ENCODE measurements at places on chromosomes 4 and X.

GRCh38 chrX:153938226-153938786, 3.5 kb upstream of the NAA10 start:
- no peak for DNase-seq

DNA sequence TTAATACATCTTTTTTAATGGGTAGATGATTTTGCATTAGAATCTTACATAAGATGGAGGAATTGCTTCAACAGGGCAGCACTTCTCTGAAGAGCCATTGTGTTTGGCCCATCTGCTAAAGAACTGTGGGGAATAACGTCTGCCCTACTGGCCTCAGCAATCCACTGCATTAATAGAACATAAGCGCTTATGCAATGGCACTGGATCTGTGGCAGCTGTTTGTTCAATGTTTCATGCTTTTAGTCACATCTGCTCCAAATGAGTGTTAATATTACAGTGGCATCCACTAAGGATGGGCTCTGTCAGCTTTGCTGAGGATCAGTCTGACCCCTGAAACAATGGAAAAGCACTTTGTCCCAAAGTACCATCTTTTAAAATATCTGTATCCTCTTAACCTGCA, 279.0 kb upstream of the GK2 start:
- DNase-seq: no peak

DNA sequence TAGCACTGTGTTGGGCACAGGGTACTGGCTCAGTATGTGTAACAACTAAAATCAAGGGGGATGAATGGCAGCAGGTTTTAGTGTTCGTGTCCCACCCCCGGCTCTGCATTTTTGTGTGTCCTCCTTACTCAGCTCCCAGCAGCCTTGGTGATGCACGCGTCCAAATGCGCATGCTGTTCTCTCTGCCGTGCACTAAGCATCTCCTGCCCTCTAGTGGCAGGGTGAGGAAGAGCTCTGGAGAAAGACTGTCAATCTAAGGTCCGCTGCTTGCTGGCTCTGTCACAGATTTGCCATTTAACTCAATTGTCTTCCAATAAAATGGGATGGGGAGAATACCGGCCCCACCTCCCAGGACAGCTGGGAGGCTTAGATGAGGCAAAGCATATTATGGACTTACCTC, 61.4 kb downstream of the WFS1 start:
- peak; percentile 20 for DNase-seq

DNA sequence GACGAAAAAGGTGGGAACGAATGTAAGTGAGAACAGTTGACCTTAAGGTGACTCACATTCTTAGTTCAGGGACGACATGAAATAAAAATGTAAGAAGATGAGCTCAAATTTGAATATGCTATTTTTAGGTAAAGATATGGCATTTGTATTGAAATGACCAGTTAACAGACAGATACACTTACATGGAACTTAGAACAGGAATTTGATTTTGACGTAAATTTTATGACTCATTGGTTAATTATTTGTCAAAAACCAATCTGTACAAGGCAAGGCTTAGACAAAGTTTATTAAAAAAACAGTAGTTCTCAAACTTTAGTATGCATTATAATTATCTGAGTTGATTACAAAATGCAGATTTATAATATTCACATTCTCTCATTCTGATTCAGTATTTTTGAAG, 469.4 kb downstream of the CFAP47 start:
- peak; percentile 1 for DNase-seq

GRCh38 chr4:78059524-78059889, 2.4 kb downstream of the FRAS1 start:
- DNase-seq: peak; percentile 79

DNA sequence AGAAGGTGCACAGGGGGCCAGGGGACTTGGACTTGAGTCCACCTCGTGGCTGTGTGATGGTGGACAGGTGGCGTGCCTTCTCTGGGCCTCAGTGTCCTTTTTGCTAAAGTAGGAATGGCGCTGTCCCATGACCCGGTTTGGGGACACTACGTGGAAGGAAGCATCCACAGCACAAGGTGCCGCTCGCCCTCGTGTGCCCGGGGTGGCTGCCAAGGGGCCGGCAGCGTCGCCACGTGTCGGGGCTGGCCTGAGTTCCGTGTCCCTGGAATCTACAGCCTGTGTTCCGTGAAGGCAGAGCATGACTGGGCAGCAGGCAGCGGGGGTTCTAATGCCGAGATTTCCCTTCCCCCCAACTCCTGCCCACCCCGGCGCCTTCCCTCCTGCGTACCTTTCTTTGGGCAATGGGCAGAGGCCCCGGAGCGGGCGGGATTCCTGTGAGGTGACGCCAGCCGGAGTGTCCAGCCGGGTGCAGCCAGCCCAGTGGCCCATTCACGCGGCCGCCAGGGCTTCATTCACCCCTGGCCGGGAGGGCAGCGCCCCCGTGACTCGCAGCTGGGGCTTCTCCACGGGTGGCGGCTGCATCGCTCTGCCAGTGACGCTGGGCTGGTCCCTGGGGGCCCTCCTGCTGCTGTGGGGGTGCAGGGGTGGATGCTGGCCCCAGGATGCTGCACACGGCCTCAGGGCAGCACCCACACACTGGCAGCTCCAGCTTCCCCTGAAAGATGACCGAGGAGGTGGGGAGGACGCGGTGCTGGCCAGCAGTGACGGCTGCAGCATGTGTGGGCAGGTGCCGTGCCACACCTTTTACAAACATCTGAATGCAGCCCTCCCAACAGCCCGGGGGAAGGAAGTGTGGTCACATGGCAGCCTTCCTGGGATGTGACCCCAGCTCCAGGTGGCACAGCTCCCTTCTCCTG, 21.2 kb downstream of the DOK7 start:
- DNase-seq: no peak

DNA sequence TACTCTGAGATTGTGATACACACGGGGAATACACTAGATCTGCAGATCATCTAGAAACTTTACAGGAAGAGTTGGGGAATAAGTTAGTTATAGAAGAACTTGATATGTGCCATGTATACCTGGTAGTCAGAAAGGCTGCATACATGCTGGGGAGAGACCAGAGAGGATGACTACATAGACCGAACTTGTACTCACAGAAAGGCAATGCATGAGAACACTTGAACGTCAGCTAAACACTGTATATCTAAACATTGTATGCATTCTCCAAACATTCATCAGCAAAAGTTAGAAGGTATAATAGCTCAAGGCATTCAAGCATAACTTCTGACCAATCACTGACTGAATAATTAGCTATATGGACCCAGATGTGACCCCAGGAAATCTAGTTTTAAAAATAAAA, 78.0 kb upstream of the PDHA2 start:
- no peak for DNase-seq

DNA sequence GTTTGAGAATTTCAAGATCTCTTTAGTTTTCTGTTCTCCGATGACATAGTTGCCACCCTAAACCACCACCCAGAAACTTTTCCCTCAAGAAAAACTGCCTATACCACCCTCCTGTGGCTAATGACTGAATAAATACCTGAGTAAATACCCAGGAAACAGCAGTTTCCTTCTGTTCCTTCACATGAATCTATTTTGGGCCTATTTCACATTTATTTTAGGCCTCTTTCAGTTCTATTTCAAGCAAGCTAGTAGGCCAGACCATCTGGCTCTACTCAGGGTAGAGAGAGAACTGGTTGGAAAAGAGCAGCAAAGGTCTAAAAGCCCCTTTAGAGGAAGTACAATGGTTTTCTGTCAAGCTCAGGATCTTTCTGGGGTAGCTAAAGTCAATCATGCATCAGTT, 23.4 kb downstream of the ARHGEF9 start:
- DNase-seq: no peak

GRCh38 chrX:120790118-120790517, 85.5 kb downstream of the CT47B1 start:
- DNase-seq: peak; percentile 70

DNA sequence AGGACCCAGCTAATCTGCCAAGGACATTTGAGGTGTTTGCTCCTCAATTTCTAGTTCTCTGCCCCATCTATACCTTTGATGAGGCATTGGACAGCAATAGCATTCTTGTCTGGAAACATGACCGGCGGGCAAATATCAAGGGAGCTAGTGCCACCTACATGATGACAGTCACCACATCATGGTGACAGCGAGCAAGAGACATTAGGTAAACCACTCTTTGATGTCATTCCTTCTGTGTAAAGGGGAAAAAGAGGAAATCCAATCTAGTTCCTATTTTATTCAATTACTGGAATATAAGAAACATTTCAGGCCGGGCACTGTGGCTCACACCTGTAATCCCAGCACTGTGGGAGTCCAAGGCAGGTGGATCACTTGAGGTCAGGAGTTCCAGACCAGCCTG, 20.7 kb upstream of the IL13RA1 start:
- no peak for DNase-seq

DNA sequence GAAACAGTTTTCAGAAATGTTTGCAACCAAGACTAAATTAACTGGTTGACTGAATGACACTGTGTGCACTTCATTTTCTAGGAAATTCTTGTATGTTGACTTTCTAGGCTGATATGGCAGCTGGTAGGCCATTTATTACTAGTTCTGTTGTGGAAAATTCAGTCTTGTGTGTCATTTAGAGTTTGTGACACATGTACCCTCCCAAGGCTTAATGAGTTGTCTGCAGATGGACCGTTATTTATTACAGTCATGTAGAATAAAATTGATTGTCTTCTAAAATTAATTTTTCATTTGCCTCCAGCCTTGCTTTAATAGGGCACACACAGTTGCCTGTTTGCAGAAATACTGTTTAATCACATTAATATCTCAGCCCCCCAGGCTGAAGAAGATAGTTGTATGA, 30.7 kb downstream of the DACH2 start:
- DNase-seq: no peak

DNA sequence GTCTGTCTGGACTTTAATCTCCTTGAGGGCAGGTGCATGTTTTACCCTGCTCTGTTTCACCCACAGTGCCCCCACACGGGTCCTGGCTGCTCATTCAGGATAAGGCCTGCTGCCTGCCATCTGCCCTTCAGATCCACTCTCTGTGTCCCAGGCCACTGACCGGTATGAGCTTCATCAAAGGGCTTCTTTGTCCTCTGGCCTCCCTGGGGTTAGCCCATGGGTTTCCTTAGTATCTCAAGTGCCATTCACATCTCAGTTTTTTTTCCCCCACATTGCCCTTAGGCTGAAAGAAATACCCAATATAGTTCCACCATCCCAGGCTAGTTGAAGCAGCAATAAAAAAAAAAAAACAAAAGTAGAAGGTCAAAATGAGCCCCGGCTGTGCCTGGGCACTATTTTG, 9.3 kb downstream of the CD99L2 start:
- DNase-seq: no peak

GRCh38 chr4:579543-580175, 3.6 kb upstream of the TMEM271 start:
- DNase-seq: no peak

DNA sequence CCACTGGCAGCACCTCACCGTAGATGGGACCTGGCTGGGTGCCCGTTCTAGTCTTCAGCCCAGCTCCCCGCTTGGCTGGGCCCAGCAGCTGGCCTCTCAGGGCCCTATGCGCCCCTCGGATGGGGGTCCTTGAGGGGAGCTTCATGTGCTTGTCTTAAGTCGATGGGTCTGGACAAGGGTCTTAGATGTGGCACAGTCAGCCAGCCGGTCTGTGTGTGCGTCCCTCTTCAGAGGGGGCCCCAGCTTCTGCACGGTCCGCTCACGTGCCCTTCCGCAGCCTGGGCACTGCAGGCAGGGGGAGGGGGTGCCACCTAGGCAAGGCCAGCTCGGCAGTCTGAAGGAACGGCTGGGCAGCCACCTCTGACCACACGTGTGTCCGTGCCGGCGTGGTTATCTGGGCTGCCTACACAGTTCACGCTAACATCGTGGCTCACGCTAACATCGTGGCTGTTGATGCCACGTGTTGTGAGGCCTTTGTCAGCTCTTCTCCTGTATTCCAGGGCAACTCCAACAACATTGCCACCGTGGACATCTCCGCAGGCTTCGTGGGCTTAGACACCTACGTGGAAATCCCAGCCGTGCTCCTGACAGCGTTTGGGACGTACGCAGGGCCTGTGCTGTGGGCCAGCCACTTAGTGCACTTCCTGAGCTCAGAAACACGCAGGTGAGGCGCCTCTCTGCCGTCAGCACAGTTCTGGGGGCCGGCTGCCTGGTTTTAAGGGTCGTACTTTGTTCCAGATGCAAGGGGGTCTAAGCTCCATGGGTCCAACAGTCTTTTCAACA, 34.5 kb downstream of the PIGG start:
- no peak for DNase-seq

DNA sequence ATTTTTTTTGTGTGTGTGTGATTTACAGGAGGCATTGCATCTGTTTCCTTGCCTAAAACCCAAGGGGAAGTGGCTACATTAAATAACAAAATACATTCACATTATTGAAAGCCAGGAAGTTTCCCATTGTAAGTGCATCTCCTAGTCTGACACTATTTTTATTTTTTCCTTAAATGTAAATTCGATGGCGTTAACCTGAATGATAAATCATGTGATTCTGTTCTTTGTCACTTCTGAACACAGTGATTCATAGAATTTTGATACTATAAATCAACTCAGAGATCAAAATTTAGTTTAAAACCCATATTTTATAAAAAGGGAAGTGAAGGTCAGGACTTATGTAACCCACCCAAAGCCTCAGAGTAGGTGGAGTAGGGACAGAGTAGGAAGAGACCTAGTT, 258.1 kb downstream of the GABRG1 start:
- no peak for DNase-seq

- DNase-seq: no peak
These were observed 23.1 kb downstream of the AIMP1 start for GRCh38 chr4:106339431-106339830.

DNA sequence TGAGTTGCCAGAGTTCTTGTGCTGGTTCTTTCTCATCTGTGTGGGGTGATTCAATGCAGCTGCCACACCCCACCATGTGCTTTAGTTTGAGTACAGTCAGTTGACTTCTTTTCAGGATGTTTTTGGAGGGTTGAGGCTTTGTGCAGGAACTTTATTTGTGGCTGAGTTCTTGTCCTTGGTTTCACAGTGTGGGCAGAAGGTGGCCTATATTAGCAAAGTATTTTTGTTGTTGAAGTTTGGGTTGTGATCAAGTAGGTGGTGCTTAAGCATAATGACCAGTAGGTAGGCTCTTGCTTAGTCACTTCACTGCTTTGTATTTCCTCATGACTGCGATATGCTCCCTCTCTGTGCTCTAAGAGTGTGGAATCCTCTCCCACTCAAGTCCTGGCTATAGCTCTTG, 80.3 kb downstream of the ARHGAP24 start:
- DNase-seq: no peak

GRCh38 chr4:124833831-124834505, 121.4 kb upstream of the ANKRD50 start:
- no peak for DNase-seq

Measured in fibroblast of skin of scalp (primary cell).